Activated CD4-positive, alpha-beta T cell treated with anti-CD3 and anti-CD28 coated beads for 1 hour (primary cell): ENCODE measurements at places on chromosomes 7 and 10.

DNA sequence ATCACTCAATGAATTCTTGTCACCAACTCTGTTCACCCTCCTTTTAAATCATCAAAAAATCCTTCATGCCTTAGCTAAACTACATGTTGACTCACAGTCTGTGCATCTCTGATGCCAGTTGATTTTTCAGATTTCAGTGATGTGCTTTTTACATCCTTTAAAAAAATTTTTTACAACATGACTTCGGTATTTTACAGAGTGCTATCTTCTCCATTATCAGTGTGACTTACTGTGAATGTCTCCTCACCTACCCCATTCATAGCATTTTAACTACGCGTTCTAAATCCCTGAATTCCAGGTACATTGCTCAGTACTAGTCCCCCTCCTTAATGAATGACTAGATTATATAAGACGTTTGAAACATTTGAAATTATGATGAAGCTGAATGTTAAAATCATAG is 98.7 kb downstream of the DNAH11 start:
- DNase-seq = no peak

DNA sequence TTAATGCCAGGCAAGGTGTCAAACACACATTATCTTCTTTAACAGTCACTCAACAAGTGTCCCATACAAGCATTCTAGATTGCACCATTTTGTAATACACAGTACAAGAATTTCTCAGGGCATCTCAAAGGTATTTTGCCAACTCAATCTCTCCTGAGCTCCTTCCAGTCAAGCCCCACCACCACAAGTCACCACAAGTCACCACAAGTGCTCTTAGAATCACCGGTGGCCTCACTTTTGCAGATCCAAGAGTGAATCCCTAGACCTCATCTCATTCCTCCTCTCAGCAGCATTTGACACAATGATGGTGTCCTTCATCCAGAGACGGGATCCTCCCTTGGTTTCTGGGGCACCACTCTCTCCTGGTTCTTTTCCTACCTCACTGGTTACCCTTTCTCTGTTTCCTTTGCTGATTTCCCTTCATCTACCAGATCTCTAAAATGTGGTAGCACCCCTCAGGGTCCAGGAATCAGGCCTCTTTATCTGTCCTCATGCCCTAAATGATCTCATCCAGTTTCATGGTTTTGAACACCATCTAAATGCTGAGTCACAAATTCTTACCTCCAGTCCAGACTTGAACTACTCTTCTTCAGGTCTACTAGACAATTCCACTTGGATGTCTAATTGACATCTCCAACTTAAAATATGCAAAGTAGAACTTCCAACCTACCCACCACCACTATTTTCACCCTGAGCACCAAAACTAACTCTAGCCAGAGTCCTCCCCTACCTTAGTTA is 26.9 kb downstream of the VPS41 start:
- DNase-seq = no peak

- no peak for DNase-seq
Observed at GRCh38 chr10:72152286-72152685, 63.5 kb upstream of the ANAPC16 start.

DNA sequence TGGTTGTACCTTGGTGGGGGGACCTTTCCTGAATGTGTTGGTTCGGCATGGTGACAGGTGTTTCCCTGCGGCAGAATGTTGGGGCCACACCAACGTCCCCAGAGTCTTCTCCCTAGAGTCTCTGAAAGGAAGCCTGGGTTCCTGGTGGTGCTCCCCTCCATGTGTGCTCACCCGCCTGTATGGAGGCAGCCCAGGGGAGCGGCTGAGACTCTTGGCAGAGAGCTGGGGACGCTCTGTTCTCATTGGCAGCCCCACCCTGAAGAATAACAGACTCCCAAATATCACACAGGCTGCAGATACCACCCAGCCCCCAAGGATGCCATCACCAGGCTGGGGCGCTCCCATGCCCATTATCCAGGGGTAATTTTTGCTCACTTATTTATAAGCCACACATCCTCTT is 34.8 kb downstream of the CHST12 start:
- no peak for DNase-seq

DNA sequence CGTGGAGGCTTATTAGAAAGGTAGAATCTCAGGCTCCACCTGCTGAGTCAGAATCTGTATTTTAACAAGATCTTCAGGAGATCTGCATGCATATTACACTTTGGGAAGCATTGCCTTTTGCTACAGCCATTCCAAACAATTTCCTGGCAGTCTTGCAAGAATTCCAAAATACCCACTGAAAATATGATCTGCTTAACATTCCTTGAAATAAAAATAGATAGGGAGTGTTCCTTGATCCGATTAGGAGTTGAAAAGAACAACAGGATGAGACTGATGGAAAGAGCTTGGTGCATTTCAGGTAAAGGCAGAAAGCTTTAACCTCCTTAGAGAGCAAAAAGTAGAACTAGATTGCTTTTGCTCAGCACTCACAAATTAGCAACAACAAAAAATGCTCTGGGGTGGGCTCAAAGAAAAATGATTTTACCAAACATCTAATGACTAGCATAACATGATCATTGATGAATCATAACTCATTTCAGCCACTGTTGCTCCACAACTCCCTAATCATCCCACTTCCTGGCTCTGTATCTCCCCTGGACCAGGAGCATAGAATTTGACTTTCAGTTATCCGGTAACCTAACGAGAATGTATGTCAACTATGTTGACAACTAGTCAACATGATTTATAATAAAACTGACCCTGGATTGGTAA is 115.2 kb downstream of the RNLS start:
- no peak for DNase-seq

GRCh38 chr7:86937363-86937878 is 122.0 kb downstream of the ELAPOR2 start:
- DNase-seq = no peak

GRCh38 chr7:90836937-90837336 is 240.8 kb downstream of the CDK14 start:
- DNase-seq = no peak
